ENCODE measurements at places on chromosomes 12 and 14.

DNA sequence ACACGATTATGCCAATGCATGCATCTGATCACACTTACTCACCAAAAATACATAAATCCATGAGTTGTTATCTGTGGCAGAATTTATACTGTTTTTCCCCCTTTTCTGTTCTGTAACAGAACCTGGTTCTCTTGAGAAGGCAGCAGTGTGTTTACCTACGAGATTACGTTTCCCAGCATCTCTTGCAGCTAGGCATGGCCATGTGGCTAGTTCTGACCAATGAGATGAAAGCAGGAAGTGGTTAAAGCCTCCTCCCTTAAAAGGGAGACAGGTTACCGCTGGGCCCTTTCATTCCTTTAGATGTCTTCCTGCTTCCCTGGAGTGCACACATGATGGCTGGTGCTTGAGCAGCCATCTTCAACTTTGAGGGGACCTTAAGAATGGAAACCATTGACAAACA, 11.7 kb upstream of the ASPG start:
- DNase-seq: no peak

DNA sequence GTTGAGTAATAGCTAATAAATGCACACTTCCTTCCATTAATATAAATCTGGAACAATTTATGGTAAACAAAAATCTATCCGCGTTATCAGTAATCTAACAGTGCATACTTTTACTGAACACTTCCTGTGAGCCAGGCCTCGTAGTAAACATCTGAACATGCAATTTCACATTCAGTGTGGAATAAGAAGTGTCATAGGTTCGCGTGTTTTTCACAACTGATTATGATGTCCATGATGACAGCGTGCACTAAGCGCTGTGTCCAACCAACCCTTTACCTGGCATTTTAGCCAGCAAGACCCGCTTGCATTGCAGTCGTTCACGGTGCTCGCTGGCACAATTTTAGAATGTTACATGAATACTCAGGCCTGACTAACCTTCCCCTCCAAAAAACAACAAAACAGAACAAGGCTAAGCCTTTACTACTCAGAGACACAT, 2.1 kb downstream of the PNMA1 start:
- no peak for DNase-seq

DNA sequence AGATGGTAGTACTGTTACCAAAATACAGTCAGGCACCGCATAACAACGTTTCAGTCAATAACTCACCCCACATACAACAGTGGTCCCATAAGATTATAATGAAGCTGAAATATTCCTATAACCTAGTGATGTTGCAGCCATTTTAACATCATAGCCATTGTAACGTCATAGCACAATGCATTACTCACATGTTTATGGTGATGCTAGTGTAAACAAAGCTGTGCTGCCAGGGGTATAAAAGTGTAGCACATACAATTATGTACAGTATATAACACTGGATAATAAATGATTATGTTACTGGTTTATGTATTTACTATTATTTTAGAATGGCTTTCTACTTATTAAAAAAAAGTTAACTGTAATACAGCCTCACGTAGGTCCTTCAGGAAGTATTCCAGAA, 37.0 kb downstream of the GPR137C start:
- DNase-seq: no peak

- no peak for DNase-seq
Observed at GRCh38 chr12:104896146-104896545, 61.9 kb downstream of the SLC41A2 start.

DNA sequence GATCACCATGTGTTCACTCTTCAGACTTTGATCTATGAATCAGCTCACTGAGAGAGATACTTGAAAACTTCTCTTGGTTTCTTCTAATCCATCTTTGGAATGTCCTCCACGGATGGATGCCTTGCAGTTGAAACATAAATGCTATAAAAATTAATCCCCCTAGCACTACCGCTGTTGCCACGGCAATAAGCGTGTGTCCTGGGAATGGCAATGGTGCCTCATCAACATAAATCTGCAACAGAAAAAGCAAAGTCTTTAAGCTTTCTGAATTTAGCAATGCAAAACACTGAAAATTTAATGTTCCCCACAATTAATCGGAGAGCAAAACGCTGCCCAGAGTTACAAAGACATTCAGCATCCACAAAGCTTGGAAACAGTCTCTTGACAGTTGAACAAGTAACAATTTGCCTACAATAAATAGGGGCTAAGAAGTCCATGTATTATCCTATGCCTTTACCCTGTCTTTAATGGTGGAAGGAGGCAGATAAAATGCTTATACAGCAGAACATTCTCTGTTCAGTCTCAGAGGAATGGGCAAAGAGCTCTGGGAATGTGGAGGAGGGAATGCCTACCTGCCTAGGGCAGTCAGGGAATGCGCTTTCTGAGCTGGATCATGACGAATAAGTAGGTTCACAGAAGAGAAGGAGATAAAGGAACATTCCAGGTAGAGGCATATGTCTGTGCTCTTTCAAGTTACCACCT, 70.9 kb upstream of the PPP4R3A start:
- DNase-seq: no peak

- no peak for DNase-seq
Observed at GRCh38 chr12:120933786-120934185, 29.6 kb upstream of the SPPL3 start.

GRCh38 chr12:57161491-57161890, 14.1 kb upstream of the LRP1-AS start:
- no peak for DNase-seq

DNA sequence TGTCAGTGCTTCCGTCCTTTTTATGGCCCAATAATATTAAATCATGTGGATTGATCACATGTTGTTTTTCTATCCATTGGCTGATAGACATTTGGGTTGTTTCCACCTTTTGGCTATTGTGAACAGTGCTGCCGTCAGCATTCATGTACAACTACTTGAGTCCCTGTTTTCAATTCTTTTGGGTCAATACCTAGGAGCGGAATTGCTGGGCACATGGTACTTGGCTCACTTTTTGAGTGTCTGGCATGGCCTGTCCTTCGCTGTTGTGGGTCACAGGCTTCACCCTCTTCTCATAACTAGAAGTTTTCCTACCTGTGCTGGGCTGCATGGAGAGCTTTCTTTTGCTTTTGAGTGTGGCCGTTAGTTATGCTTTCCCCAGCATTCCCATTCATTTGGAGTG, 72.7 kb downstream of the DNAH10 start:
- no peak for DNase-seq

DNA sequence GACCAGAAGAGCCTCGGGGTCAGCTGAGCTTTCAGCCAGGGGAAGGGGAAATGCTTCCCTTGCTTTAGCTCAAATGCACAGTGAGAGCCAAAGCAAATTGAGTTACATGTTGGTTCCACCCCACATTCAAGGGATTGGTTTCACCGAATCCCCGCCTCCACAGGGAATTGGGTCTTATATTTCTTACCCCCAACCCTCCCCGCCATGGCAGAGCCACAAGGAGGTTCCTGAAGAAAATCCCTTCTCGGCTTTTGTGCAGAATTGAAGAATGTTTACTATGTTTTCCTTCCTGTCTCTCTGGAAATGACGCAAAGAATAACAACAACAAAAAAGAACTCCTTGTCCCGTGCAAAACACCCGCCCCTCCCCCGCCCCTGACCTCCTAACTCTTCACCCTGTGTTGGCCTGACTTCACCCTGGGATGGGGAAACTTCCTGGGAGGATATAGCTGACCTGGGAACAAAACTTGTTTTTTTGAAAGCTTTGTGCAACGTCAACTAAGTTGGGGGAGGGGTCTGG, 21.9 kb upstream of the CIPC start:
- DNase-seq: no peak

- DNase-seq: peak; percentile 20
Observed at GRCh38 chr14:89455412-89455811, 38.4 kb upstream of the FOXN3 start.

DNA sequence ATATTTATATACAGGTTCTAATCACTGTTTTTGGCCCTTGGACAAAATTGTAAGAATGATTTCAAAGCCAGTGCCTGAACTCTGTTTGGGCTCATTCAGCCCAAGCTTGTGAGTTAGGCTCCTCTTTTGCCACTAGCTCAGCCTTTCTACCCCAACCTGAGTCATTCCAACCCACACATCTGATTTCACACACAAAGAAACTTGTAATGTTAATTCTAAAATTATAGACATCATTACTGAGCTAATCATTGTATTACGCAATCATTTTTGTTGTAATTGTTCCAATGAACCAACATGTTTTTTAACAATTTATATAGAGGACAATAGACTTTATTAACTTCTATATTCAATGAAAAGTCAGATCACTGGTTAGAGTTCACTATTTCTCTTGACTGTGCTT, 441.1 kb downstream of the ETNK1 start:
- no peak for DNase-seq

All from mucosa of gallbladder (tissue), 1 donor.